ENCODE measurements at places on chromosomes 5 and 9.

DNA sequence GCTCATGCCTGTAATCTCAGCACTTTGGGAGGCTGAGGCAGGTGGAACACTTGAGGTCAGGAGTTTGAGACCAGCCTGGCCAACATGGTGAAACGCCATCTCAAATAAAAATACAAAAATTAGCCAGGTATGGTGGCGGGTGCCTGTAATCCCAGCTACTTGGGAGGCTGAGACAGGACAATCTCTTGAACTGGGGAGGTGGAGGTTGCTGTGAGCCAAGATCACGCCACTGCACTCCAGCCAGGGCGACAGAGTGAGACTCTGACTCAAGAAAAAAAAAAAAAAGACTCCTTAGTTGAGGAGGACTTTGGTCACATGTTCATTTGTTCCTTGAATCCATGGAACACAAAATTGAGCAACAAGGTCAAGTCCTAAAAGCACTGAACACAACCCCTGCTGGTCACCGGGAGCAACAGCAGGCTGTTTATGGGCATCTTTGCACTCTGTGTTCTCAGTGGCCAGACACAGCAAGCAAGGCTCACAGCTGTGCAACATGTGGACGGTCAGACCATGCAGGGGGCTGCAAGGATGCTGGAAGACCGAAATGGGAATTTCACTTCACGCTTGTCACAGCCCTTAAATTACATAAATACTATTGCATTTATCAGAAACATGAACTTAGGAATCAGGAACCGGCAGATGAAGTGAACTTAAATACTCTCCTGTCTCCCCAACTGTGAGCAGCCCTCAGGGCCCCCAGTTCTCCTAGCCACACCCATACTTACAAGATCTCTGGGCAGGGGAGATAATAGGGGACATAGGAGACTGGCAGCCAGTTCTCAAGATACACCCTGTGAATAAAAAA is 2.8 kb downstream of the GBGT1 start:
- DNase-seq = no peak

- no peak for DNase-seq
These were observed 68.5 kb downstream of the ANGPTL2 start for GRCh38 chr9:127053960-127054359.

DNA sequence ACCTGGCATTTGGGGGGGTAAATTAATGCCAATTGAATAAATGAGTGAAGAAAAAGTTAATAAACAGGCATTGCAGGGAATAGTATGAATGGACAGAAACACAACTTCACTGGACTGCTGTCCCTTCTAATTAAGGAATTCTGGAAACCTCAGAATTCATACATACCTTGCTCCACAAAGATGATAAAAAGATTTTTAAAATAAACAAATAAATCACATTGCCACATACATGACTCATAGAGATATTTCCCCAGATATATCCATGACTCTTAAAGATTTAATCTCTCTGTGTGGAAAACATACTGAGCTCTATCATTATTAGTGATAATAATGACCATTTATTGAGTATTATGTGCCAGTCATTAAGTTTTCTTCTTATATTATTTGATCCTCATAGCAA is 469.0 kb upstream of the MEF2C start:
- no peak for DNase-seq

GRCh38 chr5:5066276-5067186 is 73.6 kb upstream of the ADAMTS16 start:
- no peak for DNase-seq

- no peak for DNase-seq
These were observed 15.8 kb downstream of the RBM27 start for GRCh38 chr5:146219243-146219642.

DNA sequence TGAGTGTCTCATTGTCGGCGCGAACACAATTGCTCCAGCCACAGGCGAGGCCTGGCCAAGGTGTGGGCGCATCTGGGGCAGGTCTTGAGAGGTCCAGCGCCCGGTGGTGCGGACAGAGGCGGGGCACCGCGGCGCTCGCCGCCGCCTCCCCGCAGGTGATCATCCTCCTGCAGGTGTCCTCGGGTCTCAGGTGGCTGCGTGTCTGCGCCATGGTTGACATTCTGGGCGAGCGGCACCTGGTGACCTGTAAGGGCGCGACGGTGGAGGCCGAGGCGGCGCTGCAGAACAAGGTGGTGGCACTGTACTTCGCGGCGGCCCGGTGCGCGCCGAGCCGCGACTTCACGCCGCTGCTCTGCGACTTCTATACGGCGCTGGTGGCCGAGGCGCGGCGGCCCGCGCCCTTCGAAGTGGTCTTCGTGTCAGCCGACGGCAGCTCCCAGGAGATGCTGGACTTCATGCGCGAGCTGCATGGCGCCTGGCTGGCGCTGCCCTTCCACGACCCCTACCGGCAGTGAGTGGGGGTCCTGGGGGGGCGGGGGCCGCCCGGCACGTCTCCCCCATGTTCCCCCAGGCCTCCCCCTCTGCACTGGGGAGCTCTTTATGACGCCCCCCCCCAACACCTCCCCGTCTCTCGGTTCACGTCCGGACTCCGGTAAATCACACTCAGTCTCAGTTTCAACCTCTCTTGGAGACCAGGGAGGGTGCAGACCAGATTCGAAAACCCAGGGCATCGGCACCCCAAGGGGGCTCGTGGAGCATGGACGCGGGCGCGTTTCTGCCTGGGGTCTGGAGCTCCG is 446 bp downstream of the NXNL2 start:
- no peak for DNase-seq

DNA sequence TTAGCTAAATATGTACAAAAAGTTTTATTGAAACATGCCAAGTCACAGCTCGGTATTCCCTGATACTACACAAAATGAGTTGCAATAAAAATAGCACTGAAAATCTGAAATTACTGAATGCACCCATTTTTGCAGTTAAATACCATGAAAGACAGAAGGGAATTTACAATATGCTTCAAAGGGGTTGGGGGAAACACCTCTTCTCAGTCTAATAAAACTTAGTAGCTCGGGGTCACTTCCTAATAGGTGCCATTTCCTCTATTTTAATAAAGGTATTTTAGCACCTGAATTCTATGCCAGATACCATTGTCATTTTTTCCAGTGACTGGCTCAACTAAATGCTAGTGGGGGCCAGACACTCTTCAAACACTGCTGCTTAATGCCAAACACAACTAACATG is 204.1 kb upstream of the MEF2C start:
- no peak for DNase-seq

DNA sequence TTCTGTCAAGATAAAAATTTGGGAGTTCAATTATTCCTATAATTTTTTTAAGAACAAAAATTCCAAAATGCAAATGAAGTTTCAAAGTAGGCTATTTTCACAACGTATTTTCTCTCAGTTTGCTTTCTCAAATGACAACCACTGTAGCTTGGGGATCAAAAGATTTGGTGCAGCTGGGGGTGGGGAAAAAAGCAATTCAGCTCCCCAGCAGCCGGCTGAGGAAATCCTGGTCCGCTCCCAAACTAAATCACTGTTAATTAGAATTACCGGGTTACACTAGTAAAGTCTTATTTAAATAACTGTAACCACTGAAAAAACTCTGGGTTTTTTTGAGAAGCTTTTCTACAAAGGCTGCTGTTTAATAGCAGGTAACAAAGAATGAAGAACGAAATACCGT is 5.7 kb downstream of the NR6A1 start:
- no peak for DNase-seq

GRCh38 chr5:91225848-91226686 is 157.1 kb downstream of the ARRDC3 start:
- no peak for DNase-seq

DNA sequence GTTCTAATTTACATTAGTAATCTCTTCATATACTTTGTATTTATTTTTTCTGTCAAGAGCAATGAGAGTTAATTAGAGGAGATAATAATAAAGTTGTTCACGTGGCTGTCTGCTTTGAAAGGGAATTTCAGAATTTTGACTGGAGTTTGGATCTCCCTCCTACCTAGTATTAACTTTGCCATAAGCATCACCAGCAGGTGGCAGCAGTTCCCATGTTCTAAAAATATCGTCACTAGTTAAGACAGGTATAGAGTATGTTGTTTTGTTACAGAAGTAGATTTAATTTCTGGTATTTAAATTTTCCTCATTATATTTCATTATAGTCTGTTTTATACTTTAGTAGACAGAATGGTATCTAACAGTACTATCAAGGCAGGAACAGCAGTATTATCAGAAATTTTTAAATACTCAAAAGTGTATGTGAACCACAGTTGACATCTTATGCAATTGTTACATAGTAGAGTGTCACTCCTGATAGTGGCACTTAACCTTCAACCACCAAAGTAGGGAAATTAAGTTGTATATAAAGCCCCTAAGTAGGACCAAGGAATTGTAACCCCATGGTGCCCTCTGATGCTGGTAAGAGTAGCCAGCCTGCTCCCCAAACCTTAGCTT is 20.4 kb downstream of the GNPDA1 start:
- no peak for DNase-seq

DNA sequence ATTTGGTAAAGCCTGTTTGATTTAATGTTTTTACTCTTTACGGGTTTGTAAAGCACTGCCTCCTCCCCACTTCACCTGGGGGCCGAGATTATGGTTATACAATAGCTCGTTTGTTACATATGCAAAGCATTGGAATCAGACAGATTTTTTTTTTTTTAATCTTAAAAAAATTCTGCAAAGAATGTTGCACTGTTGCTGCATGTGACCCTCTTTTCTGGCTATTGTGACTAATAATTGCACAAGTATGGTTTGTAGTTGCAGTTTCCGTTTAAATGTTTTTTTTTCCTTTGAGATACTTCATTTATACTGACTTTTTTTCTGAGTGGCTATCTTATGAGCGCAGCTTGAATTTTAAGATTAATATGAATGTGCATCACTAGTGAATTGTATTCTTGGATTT is 165.3 kb downstream of the KDM4C start:
- DNase-seq = no peak

DNA sequence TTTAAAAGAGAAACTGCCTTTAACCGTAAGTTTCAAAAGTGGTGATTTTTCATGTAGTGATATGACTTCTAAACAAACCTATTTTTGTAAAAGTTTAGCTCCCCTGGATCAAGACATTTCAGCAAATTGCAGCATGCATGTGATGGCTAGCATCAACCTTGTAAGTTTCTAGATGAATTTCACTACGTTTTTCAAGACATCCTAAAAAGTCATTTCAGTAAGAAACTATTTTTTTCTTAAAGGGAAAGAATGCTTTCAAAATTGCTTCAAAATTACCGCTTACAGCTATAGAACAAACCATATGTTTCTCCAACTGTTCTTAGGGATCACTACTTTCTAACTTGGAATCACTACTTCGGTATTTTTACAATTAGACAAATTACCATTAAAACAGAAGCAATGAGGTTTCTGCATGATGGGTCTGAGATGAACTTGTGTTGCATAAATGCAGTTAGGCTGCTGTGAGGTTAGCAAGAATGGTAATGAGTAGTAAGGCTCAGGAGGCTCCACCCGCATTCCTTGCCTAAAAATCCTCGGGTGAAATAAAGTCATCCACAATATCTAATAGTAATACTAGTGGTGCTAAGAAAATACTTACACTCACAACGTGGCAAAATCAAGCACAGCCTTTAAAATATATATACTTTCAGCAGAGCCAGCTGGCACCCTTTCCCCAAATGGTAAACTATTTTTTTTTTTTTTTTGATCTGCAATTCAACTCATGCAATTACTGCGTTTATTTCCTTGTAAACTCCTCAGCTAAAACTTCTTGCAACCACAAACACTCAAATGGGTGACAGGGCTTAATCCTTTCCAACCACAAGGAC is 53.8 kb downstream of the CDC14B start:
- DNase-seq = no peak

DNA sequence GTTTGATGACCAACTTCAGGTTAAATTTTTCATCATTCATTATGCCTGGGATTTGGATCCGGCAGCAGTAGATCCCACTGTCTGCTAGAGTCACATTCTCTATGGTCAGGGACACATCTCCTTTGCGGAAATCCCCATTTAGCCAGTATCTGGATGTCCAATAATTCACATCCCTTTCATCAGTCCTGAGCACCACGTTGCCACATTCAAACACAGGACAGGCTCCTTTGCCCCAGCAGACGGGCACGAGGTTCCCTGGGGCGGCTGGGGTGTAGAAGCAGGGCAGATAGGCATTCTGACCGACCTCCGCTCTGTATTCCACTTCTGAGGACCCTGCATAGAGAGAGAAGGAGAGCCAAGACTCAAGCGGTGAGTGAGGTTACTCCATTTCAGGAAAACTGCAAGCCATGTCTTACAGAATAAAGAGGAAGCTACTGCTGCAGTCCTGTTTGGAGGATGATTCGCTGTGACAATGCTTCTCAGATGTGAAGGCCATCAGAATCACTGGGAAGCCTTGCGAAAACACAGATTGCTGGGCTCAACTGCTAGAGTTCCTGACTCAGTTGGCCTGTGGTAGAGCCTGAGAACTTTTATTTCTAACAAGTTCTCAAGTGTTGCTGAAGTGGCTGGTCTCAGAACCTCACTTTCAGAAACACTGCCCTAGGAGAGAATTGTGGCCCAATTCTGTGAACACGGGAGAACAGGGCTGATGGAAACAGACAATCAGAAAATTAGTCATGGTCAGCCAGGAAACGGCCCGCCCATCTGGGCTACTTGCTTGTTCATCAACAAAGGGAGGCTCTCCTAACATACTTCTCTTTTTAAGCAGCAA is 2.0 kb downstream of the HAVCR2 start:
- no peak for DNase-seq

DNA sequence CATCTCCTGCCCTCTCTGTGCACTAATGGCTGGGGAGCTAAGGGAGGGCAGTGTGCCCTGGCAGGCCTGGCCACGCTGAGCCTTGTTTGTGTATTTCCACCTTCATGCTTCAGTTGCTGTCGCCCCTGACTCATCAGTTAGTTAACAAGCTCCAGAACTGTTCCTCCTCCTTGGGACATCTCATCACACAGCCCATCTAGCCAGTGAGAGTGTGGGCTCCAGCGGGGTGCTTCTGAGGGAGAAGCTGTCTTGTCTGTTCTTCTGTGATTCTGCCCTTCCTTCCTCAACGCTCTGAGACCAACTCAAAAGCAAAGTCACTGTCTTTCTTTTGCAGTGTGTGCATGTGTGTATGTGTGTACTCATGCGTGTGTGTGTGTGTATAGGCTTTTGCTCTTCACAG is 58.3 kb upstream of the CPEB4 start:
- no peak for DNase-seq

- DNase-seq = no peak
These were observed 607 bp downstream of the PRELID2 start for GRCh38 chr5:145834554-145834916.

GRCh38 chr9:21477466-21477865 is 4.6 kb downstream of the IFNE start:
- no peak for DNase-seq

DNA sequence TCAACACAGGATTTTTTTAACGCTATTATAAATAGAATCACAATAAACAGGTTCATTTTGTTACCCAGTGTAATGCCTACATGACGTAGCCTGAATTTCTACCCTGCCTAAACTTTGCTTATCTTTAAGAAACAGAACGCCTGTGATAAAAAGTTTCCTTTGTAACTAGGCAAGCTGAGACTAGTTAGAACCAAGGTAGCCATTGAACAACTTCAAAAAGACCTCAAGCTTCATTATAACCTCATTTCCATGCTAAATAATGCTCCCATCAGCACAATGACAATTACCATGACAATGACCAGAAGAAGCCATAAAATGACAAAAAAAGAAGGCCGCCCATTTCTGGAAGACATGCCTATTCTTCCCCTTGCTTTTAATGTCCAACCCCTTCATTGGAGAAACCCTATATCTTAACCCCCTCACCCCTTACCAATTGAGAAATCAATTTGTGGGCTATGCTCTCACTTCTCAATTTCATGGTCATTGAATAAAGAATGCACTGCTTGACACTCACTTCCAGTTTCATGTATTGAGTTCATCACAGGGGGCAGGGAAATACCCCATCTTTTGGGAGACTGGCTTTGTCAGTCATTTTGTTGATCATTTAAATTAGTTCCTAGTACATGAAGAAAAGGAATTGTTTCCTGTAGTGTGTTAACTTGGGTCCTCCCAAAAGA is 276.8 kb downstream of the MCTP1 start:
- no peak for DNase-seq

Data from brain pericyte (primary cell).